ENCODE measurements at places on chromosomes 6 and 20.

- DNase-seq, result no peak
Observed at GRCh38 chr6:109381061-109381746, 1.1 kb downstream of the CD164 start.

GRCh38 chr6:148250975-148251685 lies 91.5 kb upstream of the SASH1 start:
- DNase-seq, result no peak

- DNase-seq, result no peak
Observed at GRCh38 chr20:634148-634925, 18.7 kb downstream of the SRXN1 start.

- no peak for DNase-seq
Observed at GRCh38 chr6:81734500-81735150, 17.9 kb downstream of the TENT5A start.

DNA sequence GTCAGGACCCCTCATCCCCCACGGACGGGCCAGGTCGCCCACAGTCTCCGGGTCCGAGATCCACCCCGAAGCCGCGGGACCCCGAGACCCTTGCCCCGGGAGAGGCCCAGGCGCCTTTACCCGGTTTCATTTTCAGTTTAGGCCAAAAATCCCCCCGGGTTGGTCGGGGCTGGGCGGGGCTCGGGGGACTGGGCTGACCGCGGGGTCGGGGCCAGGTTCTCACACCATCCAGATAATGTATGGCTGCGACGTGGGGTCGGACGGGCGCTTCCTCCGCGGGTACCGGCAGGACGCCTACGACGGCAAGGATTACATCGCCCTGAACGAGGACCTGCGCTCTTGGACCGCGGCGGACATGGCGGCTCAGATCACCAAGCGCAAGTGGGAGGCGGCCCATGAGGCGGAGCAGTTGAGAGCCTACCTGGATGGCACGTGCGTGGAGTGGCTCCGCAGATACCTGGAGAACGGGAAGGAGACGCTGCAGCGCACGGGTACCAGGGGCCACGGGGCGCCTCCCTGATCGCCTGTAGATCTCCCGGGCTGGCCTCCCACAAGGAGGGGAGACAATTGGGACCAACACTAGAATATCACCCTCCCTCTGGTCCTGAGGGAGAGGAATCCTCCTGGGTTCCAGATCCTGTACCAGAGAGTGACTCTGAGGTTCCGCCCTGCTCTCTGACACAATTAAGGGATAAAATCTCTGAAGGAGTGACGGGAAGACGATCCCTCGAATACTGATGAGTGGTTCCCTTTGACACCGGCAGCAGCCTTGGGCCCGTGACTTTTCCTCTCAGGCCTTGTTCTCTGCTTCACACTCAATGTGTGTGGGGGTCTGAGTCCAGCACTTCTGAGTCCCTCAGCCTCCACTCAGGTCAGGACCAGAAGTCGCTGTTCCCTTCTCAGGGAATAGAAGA lies 978 bp downstream of the HLA-A start:
- no peak for DNase-seq

DNA sequence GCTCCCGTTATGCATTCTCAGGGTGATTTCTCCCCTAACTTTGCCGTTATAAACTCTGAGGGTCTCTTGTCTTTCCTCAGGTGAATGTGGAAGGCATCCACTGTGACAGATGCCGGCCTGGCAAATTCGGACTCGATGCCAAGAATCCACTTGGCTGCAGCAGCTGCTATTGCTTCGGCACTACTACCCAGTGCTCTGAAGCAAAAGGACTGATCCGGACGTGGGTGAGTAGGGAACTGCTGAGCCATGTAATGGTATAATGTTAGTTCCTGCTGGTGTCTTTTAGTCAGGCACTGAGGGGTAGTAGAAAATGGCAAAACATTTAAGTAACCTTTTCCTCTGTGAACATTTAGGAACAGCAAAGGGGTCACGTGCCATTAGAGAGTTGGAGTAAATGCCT lies 395.4 kb downstream of the ARHGAP18 start:
- no peak for DNase-seq

- no peak for DNase-seq
Observed at GRCh38 chr6:38570750-38571149, 69.0 kb downstream of the BTBD9 start.

- no peak for DNase-seq
Observed at GRCh38 chr6:4564801-4565271, 211.4 kb upstream of the CDYL start.

GRCh38 chr6:156557251-156557910 lies 219.8 kb upstream of the ARID1B start:
- DNase-seq, result no peak

GRCh38 chr6:135853986-135854385 lies 2.5 kb downstream of the PDE7B start:
- DNase-seq, result no peak

DNA sequence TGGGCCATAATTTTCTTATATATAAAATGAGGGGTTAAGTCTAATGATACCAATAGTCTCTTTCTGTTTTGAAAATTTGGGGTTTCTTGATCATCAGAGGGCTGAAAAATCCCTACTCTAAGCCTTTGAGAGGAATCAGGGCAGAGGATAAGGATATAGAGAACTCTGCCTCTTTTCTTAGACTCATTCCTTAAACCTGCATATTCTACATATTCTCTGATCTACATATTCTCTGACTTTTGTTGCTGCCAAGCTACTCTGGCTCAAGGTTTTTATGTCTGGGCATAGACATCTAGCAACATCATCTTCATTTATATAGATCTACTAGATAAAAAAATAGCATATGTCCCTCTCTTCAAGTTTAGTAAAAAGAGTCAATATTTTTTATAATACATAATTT lies 71.2 kb downstream of the FLRT3 start:
- no peak for DNase-seq

DNA sequence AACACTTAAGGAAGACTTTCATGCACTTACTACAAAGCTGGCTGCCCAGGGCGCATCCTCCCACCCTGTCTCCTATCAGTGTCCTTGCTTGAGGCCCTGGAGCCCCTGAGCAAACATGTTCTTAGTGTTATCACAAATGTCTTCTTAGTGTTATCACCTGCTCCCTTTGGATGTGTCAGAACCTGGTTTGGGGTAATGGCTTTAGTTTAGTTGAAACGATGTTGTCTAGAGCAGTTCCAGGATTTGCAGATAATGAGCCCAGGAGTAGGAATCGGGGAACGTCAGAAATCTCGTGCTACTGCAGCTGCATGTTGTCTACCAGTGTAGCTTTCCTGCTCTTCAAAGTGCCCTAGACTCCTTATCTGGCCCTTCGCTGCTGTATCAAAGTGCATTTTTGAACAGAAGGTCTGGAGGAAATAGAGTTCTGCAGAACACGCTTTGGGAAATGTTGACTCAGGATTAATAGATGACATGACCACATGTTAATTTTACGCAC lies 69.6 kb downstream of the PHACTR2 start:
- no peak for DNase-seq

DNA sequence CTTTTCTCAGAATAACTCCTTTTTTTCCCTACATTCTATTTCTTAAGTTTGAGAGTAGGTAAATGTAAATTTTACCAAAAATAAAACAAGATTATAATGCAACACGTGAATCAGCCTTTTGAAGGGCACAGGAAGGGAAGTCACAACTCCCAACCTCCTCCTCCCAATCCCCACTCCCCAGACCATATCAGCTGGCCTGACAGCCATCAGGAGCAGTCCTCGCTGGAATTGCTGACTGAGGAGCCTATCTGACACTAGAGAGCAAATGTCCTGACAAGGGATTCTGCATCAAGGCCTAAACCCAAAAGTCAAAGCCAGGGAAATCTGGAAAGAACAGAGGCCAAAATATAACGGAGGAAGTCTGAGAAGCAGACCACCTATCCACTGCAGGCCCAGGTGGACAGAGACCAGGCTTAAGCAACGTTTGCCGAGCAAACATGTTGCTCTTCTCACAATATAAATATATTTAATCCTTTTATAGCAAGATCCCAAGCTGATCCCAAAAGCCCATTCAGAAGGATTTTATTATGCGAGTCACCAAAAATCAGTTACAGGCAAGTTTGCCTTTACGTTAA lies 2.5 kb downstream of the RRAGD start:
- no peak for DNase-seq

DNA sequence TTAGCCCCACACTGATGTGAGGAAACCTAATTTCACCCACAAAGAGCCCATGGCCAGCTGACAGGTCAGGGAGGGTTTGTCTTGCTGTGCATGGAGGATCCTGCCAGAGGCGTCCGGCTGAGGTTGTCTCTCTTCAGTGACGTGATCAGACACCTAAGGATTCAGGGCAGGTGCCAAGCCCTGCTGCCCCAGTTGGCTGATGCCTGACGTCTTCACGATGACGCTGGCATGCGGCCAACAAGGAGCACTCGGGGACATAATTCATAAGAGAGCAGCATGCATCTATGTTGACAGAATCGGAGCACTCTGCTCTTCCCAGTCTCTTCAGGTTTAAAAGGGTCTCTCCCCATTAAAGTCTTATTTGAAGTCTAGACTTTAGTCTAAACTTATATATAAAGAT lies 47.8 kb downstream of the PSMB1 start:
- no peak for DNase-seq

GRCh38 chr6:148535976-148536375 lies 193.3 kb downstream of the SASH1 start:
- DNase-seq, result no peak

DNA sequence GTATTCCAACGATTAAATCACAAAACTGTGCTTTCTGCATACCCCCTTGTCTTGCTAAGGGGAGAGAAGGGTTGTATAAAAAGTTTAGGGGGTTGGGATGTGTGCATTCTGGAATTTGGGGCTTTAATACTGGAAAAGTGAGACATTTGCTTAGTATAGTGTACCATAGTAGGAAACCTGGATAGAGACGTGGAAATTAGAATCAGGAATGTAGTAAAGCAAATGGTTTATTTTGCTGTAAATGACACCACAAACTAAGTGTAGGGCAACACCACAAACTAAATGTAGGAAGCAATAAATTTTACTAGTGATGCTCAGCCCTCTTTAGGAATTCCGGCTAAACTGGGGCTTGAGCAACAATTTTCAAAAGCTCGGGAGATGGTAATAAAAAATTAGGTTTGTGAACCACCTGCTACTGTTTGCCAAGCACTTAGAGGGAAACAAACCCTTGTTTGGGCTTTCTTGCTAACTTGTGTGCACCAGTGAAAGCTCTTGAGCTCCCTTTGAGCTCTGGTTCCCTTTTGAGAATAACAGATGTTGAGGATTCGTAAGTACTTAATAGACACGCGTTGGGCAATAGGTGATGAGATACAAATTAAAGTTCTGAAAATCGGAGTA lies 13.8 kb downstream of the BRD2 start:
- no peak for DNase-seq

DNA sequence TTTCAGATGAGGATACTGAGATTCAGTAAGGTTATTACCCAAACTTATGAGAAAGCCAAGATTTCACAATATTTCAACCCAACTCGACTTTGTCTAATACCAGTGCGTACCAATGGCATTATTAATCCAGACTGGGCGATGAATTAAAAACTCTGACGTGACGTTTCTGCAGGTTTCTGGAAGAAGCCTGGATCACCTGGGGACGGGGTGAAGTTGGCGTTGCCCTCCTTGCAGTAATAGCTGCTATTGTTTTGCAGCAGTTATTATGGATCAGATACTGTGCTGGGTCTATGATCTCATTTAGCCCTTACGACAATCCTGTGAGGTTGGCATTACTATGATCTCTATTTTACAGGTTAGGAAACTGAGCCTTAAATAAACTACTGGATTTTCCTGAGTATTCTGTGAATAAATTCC lies 569 bp upstream of the CDC5L start:
- DNase-seq, result no peak

DNA sequence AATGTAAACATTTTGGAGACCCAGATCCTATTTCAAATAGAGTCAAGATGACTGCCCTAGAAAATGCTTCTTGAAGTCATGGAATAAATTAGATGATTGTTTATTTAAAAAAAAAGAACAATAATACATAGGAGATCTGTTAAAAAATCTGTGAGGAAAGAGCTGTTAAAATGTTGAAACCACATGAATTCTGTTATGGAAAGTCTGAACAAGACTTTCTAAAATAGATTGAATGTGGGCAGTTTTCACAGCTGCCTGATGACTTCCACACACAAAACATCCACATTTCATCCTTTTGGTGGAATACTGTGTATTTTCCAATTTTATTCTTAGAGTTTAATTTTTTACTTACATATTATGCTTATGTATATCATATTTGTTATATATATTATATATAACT lies 186.1 kb downstream of the LAMA2 start:
- DNase-seq, result no peak

DNA sequence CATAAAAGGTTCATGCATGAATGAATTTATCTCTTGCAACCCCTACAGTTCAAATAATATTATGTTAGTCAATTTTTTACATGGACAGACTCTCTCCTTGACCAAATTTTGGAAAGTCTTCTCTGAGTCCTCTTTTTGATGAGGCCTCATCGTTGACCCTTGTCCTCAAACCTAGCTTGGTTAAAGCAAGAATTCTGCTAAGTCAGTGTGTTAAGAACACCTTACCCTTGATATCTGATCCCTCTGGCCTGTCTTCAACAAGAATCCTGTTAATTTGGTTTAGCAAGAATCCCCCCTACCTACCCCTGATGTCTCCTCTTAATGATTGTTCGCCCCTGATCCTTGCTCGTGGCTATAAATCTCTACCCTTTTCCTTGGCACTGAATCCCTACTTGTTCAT lies 301.4 kb downstream of the LAMA2 start:
- no peak for DNase-seq

GRCh38 chr20:24131281-24131680 lies 142.7 kb upstream of the GGTLC1 start:
- DNase-seq, result no peak

DNA sequence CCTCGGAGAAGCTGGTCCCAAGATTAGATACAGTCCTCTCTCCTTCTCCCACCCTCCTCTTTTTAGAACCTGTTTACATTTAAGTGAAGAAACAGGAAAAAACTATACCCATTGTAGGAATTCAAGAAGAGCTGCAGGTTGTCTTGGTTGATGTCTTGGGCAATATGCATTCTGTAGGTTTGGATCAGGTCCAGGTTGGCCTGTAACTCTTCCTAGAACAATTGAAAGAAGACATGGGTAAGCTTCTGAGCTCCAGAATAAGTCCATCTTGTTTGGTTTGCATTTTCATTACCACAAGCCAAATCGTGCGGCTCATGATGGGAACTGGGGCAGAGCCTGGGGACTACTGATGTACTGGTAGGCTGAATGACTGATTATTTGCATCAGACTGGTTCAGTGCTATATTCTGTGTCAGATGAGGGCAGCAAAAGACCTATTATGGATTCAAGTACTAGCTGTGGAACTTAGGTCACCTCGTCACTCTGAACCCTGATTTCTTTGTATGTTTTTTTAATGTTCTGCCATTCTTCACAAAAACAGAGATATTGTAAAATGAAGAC lies 20.3 kb upstream of the SLA2 start:
- DNase-seq, result no peak

- DNase-seq, result no peak
Observed at GRCh38 chr6:162854734-162855191, 127.0 kb downstream of the PACRG start.

DNA sequence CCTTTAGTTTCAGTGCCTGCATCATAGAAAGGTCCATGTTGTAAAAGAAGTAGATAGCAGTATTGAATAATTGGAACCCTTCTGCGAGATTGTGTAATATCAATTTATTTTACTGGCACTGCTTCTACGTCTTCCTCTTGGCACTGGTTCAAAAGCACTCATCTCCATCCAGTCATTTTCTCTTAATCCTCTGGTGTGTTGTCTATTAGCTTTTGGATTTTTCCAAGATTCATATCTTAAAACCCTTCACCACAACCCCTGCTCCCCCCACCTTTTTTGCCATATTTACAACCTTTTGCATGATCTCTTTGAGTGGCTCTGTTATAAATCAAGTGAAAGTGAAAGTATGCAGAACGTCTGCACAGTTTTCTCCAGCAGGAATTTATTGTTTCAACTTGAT lies 76.6 kb upstream of the HSF2 start:
- no peak for DNase-seq
